Substantia nigra (tissue), 51 donors: ENCODE measurements at places on chromosomes 7 and 10.

DNA sequence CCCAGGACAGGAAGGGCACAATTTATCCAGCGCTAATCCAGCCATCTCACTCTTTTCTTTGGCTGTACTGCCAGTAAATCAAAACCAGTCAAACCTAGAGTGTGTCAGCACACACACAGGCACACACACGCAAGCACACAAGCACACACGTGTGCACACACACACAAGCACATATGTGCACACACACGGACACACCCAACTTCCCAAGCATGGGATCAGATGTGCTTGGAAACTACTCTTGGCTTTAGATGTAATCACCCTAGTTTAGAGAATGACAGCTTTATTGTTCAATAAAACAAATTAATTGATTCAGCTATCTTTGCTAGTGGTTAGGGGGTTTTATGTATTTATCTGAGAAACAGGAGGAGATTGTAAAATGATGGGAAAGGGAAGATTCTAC lies 615.0 kb upstream of the MKI67 start:
- DNase-seq, result no peak

- DNase-seq, result no peak
These were observed 11.9 kb downstream of the PSTK start for GRCh38 chr10:122992031-122992585.

GRCh38 chr10:124172181-124172916 lies 79.0 kb upstream of the CHST15 start:
- DNase-seq, result no peak

- DNase-seq, result no peak
These were observed 158.5 kb downstream of the VPS50 start for GRCh38 chr7:93390660-93391059.

DNA sequence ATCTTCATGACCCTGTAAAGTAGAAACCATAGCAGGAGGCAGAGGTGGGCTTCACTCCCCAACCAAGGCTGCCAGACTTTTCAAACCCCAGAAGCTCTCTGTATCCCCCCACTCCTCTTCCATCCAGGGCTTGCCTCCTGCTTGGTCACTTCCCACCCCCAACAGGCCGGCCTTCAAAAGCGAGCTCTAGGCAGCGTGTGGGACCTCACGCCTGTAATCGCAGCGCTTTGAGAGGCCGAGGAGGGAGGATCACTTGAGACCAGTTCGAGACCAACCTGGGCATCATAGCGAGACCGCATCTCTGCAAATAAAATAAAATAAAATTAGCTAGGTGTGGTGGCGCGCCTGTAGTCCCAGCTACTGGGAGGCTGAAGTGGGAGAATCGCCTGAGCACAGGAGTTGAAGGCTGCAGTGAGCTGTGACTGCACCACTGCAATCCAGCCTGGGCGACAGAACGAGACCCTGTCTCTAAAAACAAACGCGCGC lies 743 bp upstream of the POR start:
- no peak for DNase-seq

DNA sequence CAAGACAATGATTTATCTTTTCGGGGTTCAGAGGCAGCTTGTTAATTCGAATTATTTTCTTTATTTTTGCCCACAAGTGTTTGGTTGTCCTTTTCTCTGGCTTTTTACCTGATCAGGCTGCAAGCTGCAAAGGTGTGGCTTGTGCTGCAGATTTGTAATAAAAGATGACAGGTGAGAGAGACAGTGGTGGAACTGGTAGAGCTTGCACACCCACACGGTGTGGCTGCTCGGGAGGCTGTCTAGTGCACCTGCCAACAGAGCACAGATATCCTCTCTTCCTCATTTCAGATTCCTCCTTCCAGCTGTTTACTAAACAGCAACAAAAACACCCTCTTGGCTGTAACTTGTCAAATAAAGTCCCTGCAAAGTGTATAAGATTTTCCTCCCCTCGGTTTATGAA lies 9.2 kb downstream of the GJD4 start:
- DNase-seq, result no peak

- no peak for DNase-seq
These were observed 68.6 kb downstream of the ADAM22 start for GRCh38 chr7:88002617-88003016.

DNA sequence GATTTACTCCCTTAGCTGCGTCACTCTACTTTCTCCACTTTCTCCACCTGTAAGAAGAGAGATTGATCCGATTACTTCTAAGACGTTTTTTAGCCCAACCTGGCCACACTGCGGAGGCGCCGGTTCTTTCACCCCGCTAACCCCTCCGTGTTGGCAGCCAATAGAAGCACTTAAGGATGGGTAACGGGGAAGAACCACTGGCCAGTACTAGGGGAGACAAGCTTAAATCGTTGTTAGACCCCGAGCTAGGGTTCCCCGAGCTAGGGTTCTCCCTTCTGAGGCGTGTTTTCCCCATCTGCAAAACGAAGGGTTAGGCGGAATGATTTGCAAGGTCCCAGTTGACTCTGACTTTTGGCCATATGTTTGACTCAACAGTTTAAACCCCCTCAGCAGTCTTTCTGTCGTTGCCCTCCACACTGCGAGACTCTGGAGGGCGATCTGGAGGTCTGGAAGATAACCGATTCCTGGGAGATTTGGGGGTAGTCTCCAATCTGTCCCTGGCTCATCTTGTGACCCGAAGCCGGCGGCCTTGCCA lies 644 bp downstream of the UMAD1 start:
- DNase-seq, result no peak
